Naive thymus-derived CD4-positive, alpha-beta T cell (primary cell): ENCODE measurements at places on chromosomes 4 and X.

- DNase-seq, result no peak
Observed at GRCh38 chrX:13689741-13690211, 848 bp downstream of the RAB9A start.

GRCh38 chr4:47213106-47213505 is 181.7 kb downstream of the GABRB1 start:
- DNase-seq, result no peak

DNA sequence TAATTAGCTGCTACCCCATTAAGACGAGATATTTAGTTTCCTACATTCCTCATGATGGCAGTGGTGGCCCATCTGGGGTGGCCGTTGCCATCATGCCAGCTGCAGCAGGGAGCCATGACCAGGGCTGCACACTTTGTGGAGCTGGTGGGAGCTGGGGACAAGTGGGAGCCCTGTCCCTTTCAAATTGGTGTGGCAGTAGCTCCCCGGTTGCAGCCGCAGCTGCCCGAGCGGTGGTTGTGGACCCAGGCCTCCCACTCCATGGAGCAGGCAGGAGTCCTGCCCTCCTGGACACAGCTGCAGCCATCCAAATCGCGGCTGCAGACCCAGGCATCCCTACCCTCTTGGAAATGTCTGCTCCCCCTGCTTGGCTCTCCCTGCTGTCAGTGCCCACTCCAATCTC is 9.3 kb upstream of the SYTL5 start:
- no peak for DNase-seq

- DNase-seq, result no peak
Observed at GRCh38 chrX:79182071-79182470, 37.6 kb downstream of the GPR174 start.
